Mucosa of descending colon (tissue), 3 donors: ENCODE measurements at places on chromosomes 3 and 15. TPM values are rescaled to one million over a fixed set of nuclear protein-coding genes. Genes with fewer than 3 reads are reported as not detected.
A peak's percentile ranks its signal among the peaks of the same experiment; 100 is the strongest.

DNA sequence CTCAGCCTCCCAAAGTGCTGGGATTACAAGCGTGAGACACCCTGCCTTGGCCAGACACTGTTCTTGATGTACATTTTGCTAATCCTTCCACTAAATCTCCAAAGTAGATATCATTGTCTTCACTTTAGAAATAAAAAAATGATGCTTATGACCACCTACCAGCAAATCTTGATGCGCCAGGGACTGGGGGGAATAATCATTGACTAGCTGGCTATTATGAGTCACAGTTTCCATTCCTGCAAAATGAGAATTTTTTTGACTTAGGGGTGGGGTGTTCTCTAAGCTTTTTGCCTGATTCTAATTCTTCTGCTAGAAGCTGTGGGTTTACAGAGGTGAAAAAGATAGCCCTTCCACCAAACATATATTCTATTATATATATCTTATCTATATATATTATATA lies 17.1 kb upstream of the RFC4 start:
- no peak for DNase-seq

DNA sequence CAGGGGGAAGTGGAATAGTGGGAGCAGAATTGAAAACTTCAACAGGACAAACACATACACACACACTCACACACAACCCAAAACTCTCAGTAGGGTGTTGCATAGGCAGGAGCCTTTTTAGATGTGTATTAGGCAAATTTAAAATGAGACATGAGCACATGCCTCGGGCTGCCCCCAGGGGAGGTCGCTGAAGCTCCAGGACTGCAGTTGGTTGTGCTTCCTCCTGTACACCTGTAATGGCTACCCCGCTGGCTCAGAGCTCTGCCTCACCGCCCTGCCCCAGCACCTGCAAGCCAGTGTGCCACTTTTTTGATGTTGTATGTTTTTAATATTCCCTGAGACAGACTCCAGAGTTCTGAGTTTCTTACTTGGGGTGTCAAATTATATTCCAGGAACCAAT lies 303.4 kb upstream of the NR2E3 start:
- DNase-seq, result no peak

DNA sequence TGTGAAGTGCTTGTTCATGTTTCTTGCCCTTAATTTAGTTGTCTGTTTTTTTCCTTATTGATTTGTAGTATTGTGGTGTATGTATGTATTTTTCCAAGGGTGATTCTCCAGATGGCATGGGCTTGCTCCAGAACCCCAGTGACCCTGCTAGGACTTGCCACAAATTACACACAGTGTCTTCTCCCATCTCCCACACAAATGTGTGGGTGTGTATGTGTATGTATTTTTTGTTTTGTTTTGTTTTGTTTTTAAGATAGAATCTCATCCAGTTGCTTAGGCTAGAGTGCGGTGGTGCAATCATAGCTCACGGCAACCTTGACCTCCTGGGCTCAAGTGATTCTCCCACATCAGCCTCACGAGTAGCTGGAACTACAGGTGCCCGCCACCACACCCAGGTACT lies 36.2 kb upstream of the ARID3B start:
- no peak for DNase-seq

DNA sequence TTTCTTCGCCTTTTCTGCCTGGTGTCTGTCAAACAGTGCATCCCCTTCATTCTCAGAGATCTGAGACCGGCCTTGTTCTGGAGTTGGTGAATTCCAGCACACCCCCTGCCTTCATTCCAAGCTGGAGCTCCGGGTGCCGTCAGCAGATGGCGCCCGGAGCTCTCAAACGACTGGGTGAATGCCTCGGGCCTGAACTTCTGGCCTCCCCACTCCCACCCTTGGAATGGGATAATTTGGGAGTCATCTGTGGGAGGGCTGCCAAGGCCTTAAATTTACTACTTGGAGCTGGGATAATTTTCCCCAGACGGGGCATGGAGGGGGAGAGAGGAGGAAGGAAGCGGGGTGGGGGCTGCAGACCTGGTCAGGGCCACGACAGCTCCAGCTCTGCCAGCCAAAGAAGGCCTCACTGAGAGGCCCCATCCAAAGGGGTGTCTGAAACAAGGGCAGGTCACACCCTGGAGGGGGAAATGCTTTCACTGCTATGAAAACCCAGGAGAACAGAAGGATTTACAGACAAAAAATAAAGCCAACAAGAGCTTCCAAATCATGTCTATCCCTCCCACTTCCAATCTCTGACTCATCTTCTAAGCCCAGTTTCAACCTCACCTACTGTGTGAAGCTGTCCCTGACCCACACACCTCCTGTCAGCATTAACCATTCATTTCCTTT lies 187.9 kb downstream of the OPA1 start:
- peak; percentile 81 for DNase-seq

DNA sequence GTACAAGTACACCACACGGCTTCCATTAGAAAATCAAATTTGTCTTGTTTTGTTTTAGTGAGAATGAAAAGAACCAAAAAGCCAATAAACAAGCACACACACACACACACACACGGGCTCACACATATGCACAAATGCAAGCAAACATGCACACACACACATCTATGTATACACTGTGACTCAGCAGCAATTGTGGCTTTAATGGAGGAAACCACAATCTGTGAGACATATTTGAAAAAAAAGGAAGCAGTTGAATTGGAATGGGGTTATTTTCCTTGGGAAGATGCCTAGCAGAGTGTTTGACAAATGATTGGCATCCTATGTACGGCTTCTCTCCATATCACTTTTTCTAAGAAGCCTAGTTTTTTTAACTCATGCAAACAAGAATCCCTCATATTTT lies 201.1 kb upstream of the ARRDC4 start:
- no peak for DNase-seq

GRCh38 chr3:189621948-189622603 lies 9.1 kb upstream of the TP63 start:
- DNase-seq, result no peak

DNA sequence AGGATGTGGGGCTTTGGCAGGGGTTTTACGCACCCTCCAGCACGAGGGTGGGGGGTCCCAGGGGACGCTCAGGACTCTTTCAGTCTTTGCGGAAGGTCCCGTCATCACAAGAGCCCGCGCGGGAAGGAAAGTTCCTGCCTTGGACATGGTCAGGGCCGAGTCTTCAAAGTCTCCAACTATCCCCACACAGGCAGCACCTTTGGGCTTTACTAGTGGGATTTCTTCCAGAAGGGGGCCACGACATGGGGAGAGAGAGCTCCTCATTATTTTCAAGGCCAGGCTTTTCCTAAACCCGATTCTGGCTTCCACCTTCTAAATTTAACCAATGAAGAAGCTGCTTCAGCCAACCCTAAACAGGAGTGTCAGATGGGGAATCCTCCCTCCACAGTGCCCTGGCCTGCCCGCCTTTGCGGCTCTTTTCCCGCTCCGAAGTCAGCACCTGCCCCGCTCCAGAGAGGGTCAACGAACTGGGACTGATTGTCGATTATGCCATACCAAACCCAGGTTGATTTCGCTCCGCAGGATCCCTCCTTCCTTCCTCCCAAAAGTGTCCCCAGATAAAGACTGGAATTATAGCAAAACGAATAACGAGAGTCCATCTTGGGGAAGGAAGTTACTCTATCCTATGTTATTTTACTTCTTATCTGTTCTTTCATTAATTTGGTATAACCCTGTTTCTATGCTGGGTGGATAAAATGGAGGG lies 11.0 kb downstream of the SHOX2 start:
- DNase-seq, result no peak

DNA sequence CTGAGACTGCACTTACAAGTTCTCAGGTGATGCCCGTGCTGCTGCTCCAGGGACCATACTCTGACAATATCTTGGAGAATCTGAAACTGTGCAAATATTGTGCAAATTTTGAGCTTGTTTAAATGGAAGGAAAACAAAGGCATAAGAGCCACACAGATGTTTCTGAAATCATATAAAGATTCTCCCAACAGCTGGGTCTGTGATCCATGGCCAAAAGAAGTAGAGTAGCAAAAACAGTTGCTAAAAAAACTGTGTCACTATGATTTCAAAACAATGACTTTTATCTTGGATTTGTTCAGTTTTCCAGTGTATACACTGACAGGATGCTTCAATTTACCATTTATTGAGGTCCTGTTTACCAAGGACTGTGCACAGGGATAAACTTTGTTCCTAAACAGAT lies 25.3 kb downstream of the NPTN start:
- DNase-seq, result no peak

DNA sequence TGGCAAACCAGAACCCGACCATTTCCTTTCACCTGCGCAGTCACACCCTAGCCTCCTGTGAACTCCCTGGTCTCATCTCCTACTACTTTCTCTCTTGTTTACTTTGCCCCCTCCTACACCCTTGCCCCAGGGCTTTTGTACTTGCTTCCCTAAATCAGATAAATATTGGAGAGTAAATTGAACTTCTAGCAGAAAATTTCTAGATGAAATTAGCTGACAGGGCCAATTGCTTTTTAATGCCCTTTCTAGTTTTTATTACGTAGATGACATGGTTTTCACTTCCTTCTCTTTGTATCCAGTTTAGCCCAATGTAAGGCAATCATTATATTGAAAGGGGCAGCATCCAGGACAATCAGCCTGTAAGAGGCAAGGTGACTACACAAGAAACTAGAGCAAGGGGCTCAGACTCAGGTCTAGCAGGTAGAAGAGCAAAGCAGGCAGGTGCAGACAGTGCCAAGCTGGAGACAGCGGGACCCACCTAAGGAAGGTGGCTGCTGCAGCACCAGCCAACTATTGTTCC lies 56.2 kb upstream of the TOPAZ1 start:
- no peak for DNase-seq

DNA sequence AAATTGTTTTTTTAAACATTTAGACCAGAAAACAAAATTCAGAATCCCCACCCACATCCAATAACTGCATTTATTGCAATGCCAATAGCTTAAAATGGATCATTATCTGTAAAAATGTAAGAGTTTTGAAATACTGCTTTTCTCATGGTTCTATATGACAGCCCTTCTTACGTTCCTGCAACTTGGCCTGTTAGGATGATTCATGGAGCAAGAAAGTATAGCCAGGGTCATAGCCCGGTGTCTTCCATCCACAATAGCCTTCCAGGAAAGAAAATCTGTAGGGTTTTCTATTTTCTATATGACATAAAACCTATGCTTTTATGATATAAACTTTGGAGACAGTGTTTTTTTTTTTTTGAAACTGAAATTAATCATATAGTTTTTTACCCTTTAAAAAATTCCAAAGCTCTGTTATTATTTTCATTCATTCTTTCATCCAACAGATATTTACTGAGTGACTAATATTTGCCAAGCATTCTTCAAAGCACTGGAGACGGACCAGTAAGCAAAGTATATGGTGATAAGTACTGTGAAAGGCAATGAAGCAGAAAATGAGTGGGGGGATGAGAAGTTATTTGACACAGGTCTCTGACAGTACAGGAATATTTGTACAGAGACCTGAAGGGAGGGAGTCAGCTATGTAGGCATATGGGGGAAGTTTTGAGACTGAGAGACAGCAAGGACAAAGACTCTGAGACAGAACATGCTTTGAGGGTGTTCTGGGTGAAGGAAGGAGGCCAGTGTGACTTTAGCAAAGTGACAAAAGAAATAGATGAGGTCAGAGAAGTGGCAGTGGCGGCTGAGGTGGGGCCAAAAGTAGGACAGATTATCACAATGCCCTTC lies 29.0 kb upstream of the SLC2A2 start:
- DNase-seq, result no peak

- DNase-seq, result no peak
Observed at GRCh38 chr3:116141724-116142123, 303.6 kb downstream of the LSAMP start.

DNA sequence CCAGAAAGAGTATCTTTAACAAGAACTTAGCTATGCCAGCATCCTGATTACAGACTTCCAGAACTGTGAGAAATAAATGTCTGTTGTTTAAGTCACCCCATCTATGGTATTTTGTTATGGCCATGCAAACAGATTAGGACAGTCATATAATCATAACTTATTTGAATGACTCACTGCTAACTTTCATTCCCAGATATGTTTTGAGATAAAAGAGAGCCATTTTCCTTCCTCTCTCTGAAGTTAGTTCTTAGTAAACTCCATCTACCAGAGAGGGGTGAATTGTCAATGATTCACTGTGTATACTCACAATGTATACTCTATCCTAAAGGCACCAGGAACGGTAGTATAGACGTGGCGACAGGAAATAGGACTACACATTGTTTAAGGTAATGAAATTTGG lies 179.4 kb upstream of the DPH6 start:
- DNase-seq, result no peak

- no peak for DNase-seq
Observed at GRCh38 chr3:59817511-59817910, 767.7 kb upstream of the CFAP20DC start.

DNA sequence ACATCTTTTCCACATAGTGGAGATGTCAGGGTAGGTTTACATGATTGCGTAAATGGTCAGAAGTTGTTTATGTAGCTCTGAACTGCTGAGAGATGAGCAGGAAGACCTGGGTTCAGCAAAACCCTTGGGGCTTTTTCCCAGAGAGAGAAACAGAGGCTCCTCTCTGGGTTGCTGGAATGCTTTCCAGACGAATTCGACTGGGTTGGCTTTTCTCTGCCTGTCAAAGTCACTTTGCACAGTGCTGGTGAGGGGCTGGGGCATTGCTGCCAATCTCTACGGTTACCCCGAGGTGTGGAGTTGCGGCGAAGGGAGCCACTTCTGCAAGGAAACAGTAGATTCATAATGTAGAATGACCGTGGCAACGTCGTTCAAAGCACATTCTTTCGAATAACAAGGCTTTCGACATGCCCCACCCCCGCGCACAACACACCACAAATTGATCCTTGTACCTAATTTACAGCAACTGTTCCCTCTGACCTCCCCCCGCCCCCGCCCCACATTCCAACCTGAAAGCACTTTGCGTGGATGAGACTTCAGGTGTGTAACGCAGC lies 950 bp upstream of the CNTN4 start:
- peak; percentile 55 for DNase-seq

GRCh38 chr15:40435710-40436089 lies 5.1 kb upstream of the BAHD1 start:
- no peak for DNase-seq

- no peak for DNase-seq
Observed at GRCh38 chr3:126827121-126827520, 123.1 kb downstream of the CHCHD6 start.

- DNase-seq, result no peak
Observed at GRCh38 chr3:125080077-125080476, 24.3 kb upstream of the HEG1 start.

DNA sequence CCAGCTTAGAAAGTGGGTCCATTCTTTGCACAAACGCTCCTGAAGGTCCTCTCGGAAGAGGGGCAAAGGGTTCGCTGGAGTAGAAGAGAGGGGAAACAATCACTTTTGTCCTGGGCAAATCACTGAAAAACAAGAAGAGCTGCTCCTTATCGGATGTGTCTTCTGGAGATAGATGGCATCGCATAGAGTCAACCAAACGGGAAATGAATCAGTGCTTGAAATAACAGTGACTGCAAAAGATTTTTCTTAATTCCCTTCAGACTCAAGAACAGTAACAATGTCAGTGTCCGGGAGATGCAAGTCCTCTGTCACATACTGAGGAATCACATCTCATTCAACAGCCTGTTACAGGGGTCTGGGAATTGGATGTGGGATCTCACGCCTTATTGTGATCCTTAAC lies 78.8 kb upstream of the PCSK6 start:
- no peak for DNase-seq

The GOLGA8K gene
- 1.2 TPM for total RNA-seq

The ITIH3 gene
- total RNA-seq, result 0.89 TPM

The RPP14 gene
- total RNA-seq, result 24.7 TPM

The ZNF502 gene
- 3.6 TPM for total RNA-seq

The CLK3 gene
- total RNA-seq, result 120 TPM

The KLHL40 gene
- not detected for total RNA-seq

The MORC1 gene
- not detected for total RNA-seq

The NPAP1 gene
- total RNA-seq, result 0.06 TPM
